Bronchial smooth muscle cell (primary cell): ENCODE measurements at places on chromosomes 3 and 15. TPM values are rescaled to one million over a fixed set of nuclear protein-coding genes. Genes with fewer than 3 reads are reported as not detected.

The ARHGAP31 gene
- 2.7 and 3.3 TPM in 2 replicates for total RNA-seq

The RTP3 gene
- total RNA-seq = not detected in 2 replicates

The SPATA12 gene
- under 0.01 TPM in 1 of 2 replicates, not detected in the other for total RNA-seq

The CHMP2B gene
- 7.8 and 18.6 TPM in 2 replicates for total RNA-seq

The SUSD5 gene
- total RNA-seq = 3.9 and 5.7 TPM in 2 replicates

The GOLGA6L7 gene
- not detected in 2 replicates for total RNA-seq

The ROPN1 gene
- not detected in 2 replicates for total RNA-seq

The CHDH gene
- 0.09 and 0.16 TPM in 2 replicates for total RNA-seq
